Stimulated activated CD4-positive, alpha-beta T cell treated with anti-CD3 and anti-CD28 coated beads, Interleukin-12 subunit alpha, Interleukin-12 subunit beta, amount 100 ng/mL, for 48 hours (primary cell): ENCODE measurements at places on chromosomes 12 and 14.

DNA sequence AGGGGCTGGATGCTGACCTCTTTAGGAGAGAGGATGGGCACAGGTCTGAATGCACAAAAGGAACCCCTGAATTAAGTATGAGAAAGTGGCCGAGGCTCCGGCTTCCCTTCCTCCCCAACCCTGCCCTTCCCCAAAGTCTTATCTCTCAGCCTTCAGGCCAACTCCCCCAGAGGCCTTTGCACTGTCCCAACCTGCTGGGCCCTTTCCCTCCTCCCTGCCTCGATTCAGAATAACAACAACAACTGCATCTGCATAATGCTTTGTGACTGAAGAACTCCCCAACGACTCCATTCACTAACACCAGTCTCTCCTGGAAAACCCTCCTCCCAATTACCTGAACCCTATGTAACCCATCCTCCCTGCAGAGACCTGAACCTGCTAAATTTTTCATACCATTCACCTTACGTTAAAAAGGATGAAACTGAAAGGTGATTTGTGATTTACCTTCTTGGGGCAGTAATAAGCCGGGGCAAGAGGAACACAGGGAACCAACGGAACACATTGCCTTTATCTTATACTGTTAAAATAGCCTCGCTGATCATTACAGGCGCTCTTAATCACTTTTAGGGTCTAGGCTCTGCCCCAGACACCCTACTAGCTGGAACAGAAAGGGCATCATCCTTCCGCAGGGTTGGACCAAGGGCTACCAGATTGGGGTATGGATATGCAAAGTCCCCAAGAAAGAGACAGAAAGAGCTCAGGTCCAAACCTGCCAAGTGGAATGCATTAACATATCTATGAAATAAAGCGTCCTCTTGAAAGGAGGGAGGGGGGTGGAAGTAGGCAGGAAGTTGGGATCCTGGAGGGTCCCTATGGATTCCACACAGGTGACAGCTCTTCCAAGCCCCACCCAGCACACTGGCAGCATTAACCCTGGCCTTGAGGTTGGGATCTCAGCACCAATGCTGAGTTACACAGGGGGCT lies 24.2 kb upstream of the FOXN3 start:
- no peak for DNase-seq

DNA sequence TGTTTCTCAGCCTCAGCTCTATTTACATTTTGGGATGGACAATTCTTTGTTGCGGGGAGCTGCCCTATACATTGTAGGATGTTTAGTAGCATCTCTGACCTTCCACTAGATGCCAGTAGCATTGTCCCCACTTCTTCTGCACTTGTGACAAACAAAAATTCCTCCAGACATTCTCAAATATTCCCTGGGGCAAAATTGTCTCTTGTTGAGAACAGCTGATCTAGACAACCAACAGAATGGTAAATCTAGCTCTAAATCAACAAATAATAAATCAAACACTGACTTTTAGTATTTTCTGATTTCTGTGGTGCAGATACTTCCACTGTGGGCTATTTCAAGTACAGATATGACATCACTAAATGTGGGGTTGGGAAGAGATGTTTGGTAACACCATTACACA lies 60.7 kb downstream of the MSRB3 start:
- DNase-seq: no peak

- no peak for DNase-seq
Observed at GRCh38 chr12:112599871-112600270, 181.1 kb downstream of the PTPN11 start.

DNA sequence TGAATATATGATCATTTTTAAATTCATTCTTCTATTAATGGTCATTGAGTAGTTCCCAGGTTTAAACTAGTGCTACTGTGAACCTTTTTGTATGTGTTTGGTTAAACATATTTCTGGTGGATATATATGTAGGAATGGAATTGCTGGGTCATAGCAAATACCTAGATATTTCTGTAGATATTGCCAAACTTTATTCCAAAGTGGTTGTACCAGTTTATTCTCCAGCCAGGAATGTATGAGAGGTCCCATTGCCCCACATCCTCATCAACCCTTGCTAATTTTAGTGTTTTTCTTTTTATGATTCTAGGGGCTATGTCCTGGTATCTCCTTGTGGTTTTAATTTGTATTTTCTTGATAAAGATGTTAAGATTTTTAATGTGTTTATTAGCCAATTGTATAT lies 3.1 kb downstream of the VEZT start:
- no peak for DNase-seq

GRCh38 chr12:6772726-6773589 lies 638 bp downstream of the LAG3 start:
- DNase-seq: no peak

- DNase-seq: no peak
Observed at GRCh38 chr12:63042646-63043045, 107.7 kb upstream of the PPM1H start.

DNA sequence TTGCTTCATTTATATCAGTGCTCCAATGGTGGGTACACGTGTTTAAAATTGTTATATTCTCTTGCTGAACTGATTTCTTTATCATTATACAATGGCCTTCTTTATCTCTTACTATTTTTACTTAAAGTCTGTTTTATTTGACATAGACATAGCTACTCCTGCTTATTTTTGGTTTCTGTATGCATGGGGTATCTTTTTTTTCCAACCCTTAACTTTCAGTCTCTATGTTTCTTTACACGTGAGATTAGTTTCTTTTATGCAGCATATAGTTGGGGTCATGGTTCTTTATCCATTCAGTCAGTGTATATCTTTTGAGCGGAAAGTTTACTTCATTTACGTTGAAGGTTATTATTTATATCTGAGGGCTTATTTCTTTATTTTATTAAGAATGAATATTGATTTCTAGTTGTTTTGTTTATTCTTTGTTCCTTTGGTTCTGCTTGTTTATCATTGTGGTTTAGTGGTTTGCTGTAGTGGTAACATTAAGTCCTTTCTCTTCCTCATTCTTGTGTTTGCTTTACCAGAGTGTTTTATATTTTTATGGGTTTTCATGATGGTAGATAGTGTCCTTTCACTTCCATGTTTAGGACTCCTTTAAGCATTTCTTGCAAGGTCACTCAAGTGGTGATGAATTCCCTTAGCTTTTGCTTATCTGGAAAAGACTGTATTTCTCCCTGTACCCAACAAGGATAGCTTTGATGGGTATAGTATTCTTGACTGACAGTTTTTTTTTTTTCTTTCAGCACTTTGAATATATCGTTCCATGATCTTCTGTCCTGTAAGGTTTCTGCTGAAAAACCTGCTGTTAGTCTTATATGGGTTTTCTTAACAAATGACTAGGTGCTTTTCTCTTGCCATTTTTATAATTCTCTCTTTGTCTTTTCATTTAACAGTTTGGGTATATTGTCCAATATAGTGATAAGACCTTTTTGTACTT lies 38.3 kb upstream of the FAR2 start:
- no peak for DNase-seq
